Immature natural killer cell (primary cell): ENCODE measurements at places on chromosomes 7 and 10.

DNA sequence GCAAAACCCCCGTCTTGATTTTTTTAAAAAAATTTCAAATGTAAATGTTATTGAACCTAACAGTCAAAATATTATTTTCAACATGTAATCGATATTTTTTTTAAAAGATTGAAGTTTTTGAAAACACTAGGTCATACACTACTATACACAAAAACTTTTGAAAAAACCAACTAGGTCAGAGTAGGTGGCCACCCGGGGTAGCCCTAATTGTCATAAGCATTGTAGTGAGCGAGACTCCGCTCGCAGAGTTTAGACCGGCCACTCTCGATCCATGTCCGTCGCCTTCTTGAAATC, 417 bp downstream of the RFC2 start:
- peaks cover 7% of the 10 kb centered on the region for H3K27me3 ChIP-seq
- peak overlapping the region; percentile 97 for H3K27ac ChIP-seq
- no peak for DNase-seq
- peak overlapping the region; percentile 92 for H3K4me3 ChIP-seq
- peaks cover 30% of the 10 kb centered on the region for H3K4me1 ChIP-seq

DNA sequence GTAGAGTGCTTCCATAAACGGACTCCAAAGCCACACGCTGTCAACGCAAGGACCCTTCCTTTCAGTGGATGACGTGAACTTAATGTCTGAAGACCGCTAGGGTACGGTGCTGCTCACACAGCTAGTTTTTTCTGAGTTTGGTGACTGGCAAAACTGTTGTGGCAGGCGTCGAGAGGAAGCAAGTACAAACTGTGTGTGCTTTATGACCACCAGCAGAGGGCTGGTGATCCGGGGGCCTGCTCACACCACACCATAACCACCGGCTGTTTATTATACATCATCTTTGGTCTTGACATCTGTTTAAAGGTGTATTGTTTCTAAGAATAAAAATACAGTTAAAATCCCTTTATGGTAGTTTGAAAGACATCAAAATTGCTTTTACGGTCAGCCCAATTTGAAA, 37.1 kb upstream of the ATP6V0A4 start:
- no peak overlapping the region for H3K27ac ChIP-seq
- H3K4me3 ChIP-seq: no peak overlapping the region
- H3K27me3 ChIP-seq: no peaks in the 10 kb centered on the region
- no peak for DNase-seq
- H3K36me3 ChIP-seq: no peaks in the 10 kb centered on the region

DNA sequence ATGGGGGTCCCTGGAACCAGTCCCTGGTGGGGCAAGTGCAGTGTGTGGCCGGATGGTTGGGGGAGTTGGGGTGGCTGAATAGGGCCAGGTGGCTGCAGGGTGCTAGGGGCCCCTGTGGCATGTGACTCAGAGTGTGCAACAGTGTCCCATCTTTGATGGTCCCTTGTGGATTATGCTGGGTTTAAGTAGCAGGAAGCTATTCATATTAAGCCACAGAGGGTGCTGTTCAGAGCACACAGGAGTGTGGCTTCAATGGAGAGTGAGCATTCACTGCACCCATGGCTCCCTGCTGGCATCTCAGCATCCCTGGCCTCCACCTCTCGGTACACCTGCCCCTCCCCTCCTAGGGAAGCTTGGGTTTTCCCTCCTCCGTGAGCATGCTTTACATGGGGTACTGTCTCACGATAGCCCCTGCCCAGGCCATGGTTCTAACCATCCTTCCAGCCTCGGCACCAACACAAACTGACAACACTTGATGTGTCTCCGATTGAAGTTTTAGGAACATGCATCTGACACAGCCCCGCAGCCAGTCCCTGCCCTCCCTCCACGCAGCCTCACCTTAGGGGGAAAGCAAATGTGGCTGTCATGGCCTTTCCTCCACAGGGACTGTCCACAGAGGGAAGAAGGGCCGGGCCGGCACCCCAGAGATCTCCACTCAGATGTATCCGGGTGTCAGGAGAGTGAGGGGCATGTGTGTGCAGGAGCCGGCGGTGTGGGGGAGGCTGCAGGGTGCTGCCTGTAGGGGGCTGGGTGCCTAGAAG, 30.4 kb upstream of the PPIF start:
- H3K36me3 ChIP-seq: no peaks in the 10 kb centered on the region
- H3K27me3 ChIP-seq: peaks cover 20% of the 10 kb centered on the region

GRCh38 chr7:67863911-67864310, 867.3 kb downstream of the TYW1 start:
- no peak overlapping the region for H3K27ac ChIP-seq
- H3K4me3 ChIP-seq: no peak overlapping the region
- H3K36me3 ChIP-seq: peaks cover 4% of the 10 kb centered on the region
- H3K4me1 ChIP-seq: no peaks in the 10 kb centered on the region
- no peak for DNase-seq

DNA sequence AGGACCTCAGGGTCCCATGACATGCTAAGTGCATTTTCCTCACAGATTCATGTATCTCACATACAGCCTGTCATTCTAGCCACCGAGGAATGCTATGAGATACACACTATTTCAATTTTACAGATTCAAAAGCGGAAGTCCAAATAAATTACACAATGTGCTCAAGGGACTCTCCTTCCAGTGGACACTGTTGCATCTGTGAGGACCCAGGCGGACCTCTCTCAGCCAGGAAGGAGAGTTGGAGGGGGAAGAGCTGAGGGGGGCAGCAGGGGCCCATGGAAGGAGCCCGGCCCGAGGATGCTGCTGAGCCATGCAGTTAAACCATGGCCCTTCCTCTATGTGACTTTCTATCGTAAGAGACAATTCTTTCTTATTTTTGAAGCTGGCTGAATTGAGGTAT, 93.6 kb downstream of the VOPP1 start:
- peaks cover 5% of the 10 kb centered on the region for H3K36me3 ChIP-seq
- H3K4me3 ChIP-seq: no peak overlapping the region
- no peak for DNase-seq
- peaks cover 76% of the 10 kb centered on the region for H3K4me1 ChIP-seq
- no peak overlapping the region for H3K27ac ChIP-seq

DNA sequence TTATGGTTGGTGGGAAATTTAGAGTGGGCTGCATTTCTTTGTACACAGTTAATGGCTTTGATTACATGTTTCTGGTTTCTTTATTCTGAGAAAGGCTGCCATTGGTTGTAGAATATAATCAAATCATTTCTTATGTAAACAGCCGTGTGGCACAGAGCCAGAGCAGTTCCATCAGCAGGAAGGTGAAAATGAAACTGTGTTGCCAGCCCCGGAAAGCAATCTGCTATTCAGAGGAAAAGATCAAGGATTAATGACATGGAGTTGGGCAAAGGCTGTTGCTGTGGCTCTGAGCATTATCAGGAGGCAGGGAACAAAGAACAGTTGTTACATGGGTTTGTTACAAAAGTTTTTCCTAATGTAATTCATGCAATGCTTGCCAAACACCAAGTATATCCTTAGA, 74.2 kb upstream of the ZNF716 start:
- H3K36me3 ChIP-seq: no peaks in the 10 kb centered on the region
- H3K27ac ChIP-seq: no peak overlapping the region
- H3K4me3 ChIP-seq: no peak overlapping the region

DNA sequence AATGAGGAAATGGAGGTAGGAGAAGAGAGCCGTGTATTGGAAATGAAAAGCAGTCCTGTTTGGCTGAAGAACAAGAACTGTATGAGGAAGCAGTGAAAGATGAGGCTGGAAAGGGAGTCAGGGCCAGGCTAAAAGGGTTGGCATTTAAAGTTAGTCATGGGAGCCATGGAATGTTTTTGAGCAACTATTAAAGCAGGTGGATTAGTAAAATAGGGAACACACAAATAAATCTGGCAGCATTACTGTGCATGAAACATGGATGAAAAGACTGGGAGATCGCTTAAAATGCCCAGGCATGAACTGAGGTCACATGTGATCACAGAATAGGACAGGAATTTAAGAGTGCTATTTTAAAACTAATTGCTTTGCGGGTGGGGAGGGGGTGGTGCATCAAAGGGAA, 1.4 kb upstream of the IFRD1 start:
- DNase-seq: no peak
- peak overlapping the region; percentile 98 for H3K4me3 ChIP-seq
- H3K27ac ChIP-seq: peak overlapping the region; percentile 99
- no peaks in the 10 kb centered on the region for H3K36me3 ChIP-seq

- no peak overlapping the region for H3K4me3 ChIP-seq
- H3K27me3 ChIP-seq: no peaks in the 10 kb centered on the region
- peaks cover 6% of the 10 kb centered on the region for H3K4me1 ChIP-seq
- H3K27ac ChIP-seq: no peak overlapping the region
- no peak for DNase-seq
Measured at GRCh38 chr10:46220187-46220586, 66.6 kb upstream of the ANTXRL start.

- no peaks in the 10 kb centered on the region for H3K4me1 ChIP-seq
- no peaks in the 10 kb centered on the region for H3K36me3 ChIP-seq
- no peak for DNase-seq
- H3K27ac ChIP-seq: no peak overlapping the region
- H3K27me3 ChIP-seq: no peaks in the 10 kb centered on the region
- H3K4me3 ChIP-seq: no peak overlapping the region
Measured at GRCh38 chr7:68423356-68423755, 1174.9 kb upstream of the AUTS2 start.

GRCh38 chr7:83011954-83012353, 150.7 kb downstream of the PCLO start:
- no peaks in the 10 kb centered on the region for H3K27me3 ChIP-seq
- no peaks in the 10 kb centered on the region for H3K36me3 ChIP-seq
- no peak overlapping the region for H3K4me3 ChIP-seq
- no peaks in the 10 kb centered on the region for H3K4me1 ChIP-seq

DNA sequence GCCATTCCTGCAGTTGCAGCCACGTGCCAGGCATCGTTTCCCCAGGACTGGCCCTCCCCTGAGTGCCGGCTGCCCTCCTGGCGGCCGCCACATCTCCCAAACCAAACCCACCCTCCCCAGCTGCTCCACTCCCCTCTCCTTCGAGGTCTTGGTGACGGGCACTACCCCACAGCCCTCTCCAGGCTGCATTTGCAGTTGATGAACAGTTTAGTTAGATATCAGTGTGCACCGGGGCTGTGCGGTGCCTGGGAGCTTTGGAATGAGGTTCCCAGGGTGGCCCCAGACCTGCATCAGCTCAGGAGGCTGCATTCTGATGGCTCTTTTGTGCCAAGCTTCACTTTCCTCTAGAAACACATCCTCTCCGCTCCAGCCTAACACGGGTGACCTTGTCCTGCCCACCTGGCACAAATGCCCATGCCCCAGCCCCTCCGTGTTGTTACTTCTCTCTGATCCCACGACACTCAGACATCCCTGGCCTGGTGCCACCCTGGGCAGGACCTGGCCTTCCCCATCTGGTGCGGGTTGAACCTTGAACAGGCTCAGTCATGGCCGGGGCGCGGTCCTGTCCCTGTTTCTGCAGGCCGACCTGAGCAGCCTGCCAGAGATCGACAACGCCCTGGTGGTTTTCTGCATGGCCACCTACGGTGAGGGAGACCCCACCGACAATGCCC, 14.5 kb downstream of the TMEM120A start:
- H3K36me3 ChIP-seq: peaks cover 2% of the 10 kb centered on the region
- peaks cover 2% of the 10 kb centered on the region for H3K4me1 ChIP-seq
- H3K4me3 ChIP-seq: no peak overlapping the region
- H3K27ac ChIP-seq: no peak overlapping the region

- no peak overlapping the region for H3K27ac ChIP-seq
- no peaks in the 10 kb centered on the region for H3K27me3 ChIP-seq
- H3K36me3 ChIP-seq: no peaks in the 10 kb centered on the region
- H3K4me3 ChIP-seq: no peak overlapping the region
- H3K4me1 ChIP-seq: no peaks in the 10 kb centered on the region
Measured at GRCh38 chr10:29358010-29358616, 69.2 kb downstream of the LYZL1 start.

DNA sequence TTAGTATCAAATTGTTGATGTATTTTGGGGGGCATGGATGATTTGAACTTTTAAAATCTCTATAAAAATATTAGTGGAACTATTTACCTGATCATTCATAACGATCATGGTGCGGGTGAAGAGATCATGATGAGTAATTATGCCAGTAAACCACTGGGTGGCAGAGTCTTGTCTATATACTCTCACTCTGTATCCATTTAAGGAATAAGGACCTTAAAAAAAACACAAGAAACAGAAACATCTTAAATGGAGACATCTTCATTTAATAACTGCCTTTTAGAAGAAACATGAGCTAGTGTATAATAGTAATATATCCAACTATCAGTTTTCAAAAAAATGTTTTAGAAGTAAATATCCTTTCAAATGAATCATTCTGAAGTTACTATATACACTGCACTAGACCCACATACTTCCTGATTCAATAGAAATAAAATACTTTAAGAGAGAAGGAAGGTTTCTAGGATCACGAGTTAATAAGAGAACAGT, 84.0 kb downstream of the NRBF2 start:
- H3K27ac ChIP-seq: peak overlapping the region; percentile 64
- peaks cover 14% of the 10 kb centered on the region for H3K36me3 ChIP-seq
- H3K4me1 ChIP-seq: peaks cover 31% of the 10 kb centered on the region
- no peaks in the 10 kb centered on the region for H3K27me3 ChIP-seq
- peak; percentile 61 for DNase-seq
